ENCODE measurements at places on chromosomes 3 and 15.

DNA sequence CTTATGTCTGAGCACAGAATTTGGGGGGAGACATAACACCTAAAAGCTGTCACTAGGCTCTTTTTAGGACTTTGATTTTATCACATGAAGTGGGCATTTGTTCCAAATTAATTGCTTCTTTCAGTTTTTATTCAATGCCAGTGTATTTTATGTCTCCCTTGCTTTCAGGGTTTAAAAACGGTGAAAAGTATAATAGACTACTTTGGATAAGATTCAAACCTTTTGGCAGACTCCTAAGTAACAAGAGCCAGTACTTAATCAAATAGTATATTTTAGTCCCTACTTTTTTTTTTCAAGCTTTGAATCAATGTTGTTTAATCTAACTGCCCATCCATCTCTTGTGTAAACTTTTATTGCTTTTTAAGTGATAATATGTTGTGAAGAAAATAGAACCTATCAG, 847.2 kb upstream of the DPPA4 start:
- no peak for DNase-seq

GRCh38 chr3:111810909-111811308, 48.2 kb upstream of the PHLDB2 start:
- no peak for DNase-seq

DNA sequence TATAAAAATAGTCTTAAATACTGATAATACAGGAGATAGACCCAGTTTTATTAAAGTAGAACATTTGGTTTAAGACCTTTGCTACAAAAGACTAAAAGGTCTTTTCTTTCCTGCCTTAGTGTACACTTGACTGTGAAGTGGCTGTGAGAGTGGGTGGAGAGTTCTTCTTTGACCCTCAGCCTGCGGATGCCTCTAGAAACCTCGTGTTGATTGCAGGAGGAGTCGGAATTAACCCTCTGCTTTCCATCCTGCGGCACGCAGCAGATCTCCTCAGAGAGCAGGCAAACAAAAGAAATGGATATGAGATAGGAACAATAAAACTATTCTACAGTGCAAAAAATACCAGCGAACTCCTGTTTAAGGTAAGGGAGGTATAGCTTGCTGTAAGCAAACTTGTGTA, 36.5 kb downstream of the OXNAD1 start:
- no peak for DNase-seq

- no peak for DNase-seq
These were observed 200.5 kb upstream of the LRTM1 start for GRCh38 chr3:55128225-55128823.

DNA sequence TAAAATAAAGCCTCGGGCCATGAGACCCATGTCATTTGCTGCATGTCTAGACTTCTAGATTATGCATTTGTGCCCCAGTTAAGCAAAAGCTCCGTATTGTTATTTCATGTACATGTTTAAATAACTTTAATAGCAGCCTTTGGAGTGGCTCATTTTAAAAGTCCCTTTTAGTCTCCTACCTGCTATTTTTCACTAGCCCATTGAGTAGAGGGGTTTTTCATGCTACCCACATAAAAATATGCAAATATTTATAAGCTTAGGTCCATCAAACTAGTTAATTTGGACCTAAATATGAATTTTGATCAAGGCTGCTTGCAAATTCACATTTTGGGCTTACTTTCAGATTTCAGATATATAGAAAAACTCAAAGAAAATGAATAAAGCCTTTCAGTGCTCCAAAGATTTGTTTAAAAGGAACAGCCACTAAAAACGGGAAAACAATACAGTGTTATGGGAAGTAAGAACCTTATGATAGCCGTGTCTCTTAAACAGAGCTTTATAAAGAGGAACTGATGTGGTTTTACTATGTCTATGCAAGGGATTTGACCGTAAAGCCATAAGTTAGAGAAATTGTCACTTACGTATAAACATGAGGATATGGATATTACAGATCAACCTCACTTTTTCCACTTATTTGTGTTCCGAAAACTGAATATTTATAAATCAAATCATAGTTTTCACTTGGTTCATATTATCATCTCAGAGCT, 30.0 kb downstream of the FILIP1L start:
- DNase-seq: no peak

DNA sequence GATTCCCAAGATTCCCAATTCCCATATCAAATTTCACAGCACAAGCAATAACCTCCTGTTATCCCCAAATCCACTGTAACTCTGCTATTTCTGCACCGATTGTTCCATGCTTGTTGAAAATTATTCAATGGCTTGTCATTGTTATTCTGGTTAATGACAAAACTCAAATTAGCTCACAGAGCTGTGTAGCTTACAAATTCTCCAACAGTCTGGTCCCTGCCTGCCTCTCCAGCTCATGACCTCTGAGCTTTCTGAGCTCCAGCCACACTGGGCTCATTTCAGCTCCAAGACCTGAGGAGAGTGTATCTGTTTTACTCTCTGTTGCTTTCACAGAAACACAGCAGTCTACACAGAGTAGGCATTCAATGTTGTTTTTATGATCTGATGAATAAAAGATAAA, 3.3 kb downstream of the DPPA2 start:
- DNase-seq: no peak

DNA sequence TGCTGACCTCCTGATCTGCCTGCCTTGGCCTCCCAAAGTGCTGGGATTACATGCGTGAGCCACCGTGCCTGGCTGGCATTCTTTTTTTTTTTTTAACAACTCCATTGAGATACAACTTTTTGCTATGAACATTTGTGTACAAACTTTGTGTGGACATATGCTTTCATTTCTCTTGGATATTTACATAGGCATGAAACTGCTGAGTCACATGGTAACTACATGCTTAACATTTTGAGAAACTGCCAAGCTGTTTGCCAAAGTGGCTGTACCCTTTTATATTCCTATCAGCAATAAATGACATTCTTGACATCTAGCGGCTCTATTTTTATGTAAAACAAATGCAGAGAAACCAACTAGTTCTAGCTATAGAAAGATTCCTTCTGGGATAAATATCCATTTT, 8.7 kb upstream of the YEATS2 start:
- peak; percentile 20 for DNase-seq

- DNase-seq: no peak
These were observed 363.4 kb downstream of the GAP43 start for GRCh38 chr3:115986555-115987207.

DNA sequence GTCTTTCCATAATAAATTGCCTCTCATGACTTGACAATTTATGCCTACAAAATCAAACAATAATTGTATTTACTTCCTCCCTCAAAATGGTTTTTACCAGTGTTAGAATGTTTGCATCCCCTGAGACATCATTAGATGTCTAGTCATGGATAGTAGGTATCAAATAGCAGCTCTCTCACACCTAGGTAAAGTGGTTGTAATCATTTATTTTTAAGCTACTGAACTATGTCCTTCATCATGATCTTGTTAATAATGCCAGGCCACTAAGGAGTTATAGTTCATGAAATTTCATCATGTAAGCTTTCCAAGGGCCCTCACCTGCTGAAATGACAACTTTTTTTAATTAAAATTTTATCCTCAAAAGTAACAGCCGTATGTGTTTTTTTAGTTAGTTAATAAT, 134.1 kb downstream of the ARPP21 start:
- DNase-seq: no peak

- DNase-seq: no peak
These were observed 158.3 kb downstream of the SV2B start for GRCh38 chr15:91258415-91258759.

- DNase-seq: no peak
These were observed 132.2 kb upstream of the TBC1D5 start for GRCh38 chr3:17874636-17875035.

DNA sequence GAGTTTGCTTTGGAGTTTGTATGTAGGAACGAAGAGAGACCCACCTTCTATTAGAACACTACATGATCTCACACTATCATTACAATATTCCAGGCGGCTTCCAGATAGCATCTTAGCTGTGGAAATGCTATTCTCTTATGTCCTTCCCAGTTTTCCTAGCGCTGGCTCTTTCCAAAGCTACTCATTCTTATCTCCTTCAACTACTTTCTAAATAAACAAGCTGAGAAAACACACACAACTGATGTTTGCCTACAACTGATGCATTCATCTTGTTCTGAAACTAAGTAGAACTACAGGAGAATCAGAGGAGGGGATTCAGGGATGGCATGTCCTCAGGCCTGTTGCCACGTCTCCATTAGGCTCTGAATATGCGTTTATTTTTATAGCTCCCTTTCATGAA, 108.9 kb downstream of the GREM1 start:
- no peak for DNase-seq

DNA sequence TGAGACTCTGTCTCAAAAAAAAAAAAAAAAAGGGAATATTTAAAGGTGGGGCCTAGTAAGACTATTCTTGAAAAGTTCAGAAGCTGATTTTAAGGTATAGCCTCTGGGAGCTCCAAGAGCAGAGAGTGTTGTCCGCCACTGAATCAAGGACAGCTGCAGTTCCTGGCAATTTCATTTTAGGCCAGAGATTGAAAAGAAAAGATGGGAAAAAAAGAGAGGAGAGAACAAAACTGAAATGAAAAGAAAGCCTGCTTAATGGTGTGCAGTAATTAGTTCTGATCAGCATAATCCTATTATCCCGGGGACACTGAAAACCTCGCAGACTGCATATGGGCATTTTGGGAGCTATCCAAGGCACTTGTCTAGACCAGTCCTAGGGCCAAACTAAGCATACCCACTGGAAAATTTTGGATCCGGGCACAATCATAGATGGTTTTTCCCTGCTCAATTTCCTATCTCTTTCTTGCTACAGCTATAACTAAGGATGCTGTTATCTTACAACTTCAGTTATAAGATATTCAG, 43.2 kb downstream of the EHHADH start:
- DNase-seq: no peak

- no peak for DNase-seq
These were observed 4.7 kb downstream of the SYNM start for GRCh38 chr15:99109555-99110021.

- no peak for DNase-seq
These were observed 534.6 kb upstream of the ATP11B start for GRCh38 chr3:182258538-182259177.

DNA sequence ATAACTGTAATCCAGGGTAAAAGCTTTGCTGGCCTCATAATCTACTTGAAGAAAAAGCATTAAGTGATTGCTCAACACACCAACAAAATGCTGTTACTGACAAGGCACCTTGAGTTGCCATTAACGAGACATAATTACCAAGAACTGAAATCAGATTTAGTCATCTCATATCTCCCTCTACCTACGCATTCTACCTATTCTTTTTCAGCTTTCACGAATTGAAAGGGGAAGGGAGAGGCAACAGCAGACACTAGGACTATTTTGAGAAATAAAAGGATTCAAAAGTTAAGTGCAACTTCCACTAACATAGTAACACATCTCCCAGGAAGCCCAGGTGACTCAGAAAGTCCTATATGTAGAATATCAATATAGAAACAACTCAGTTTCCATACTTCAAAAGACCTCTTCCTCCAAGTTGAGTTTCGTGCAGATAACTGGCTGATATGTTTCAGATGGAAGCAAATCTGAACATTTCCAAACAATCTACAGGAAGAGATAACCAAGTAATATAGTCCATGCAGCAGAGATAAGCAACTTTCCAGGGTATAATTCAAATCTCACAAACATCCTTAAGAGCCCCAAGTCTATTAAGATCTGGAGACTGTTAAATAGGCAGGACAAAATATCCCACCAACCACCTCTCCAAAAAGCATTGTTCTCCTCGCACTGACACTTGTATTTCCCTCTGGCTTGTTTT, 1.9 kb downstream of the OSBPL10 start:
- DNase-seq: no peak
